ENCODE measurements at places on chromosomes 6 and 20. TPM values are rescaled to one million over a fixed set of nuclear protein-coding genes. Genes with fewer than 3 reads are reported as not detected.
A peak's percentile ranks its signal among the peaks of the same experiment; 100 is the strongest.

GRCh38 chr6:63609231-63609630, 26.4 kb upstream of the PHF3 start:
- no peak overlapping the region for H3K27ac ChIP-seq
- no peak overlapping the region for H3K4me3 ChIP-seq
- no peaks in the 10 kb centered on the region for H3K36me3 ChIP-seq

DNA sequence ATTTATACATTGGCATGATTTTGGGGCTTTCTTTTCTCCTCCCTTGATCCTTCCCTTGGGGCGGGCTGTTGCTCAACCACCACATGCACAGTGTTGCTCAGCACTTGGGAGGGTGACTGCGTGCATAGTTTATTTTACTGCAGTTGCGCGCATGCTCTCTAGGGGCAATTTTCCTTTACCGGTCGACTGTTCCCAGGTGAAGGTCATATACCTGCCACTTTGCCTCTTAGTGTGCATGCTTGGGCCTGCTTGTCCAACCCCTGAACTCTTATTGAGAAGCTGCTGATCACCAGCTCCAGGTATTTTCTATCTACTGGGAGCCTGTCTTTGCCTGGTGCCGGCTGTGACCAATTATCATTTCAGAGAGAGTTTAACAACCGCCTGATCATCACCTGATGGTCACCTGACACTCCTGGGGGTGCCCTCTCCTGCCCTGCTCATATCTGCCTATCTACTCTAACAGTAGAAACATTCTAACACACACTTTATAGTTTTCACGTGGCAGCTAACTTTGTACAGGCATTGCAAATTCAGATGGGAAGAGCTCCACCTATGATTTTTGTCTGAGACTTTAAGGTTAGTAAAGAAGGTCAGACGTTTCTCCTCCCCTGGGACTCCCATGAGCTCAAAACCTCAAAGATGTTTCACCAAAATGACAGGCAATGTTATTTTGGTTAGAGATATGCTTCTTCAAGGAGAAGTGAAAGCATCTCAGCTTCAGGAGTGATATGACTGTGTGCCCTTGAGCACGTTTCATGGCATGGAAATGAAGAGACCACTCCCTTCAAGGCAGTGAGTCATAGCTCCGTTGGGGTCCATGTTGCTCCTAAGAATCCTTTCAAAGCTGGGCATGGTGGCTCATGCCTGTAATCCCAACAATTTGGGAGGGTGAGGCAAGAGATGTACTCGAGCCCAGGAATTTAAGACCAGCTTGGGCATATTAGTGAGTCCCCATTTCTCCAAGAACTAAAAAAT, 227.5 kb upstream of the MYLIP start:
- no peak overlapping the region for H3K4me3 ChIP-seq
- peaks cover 12% of the 10 kb centered on the region for H3K4me1 ChIP-seq
- no peak for DNase-seq
- H3K27ac ChIP-seq = no peak overlapping the region

Gene FIG4
- total RNA-seq = 13.7 TPM

Gene UST
- total RNA-seq = 15.7 TPM

Gene RCAN2
- total RNA-seq = 5.2 TPM

Gene TENT5A
- 9.5 TPM for total RNA-seq

DNA sequence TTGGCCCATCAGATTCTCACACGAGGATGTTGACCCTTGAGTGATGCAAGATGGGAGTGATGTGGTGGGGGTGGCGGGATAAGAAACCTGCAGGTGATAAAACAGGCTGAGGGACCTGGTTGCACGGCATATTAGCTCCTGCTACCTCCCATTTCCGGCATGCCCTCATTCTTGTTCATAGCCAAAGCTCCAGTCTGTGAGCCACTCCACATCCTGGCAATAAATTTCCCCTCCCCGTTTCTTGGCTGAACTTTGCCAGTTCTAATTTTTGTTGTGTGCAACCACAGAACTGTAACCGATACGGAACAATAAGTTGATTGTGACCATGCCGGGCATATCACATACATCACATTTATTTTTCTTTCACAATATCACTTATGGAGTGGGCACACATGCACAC, 41.6 kb upstream of the NFATC2 start:
- no peaks in the 10 kb centered on the region for H3K4me1 ChIP-seq
- no peak overlapping the region for H3K27ac ChIP-seq
- no peaks in the 10 kb centered on the region for H3K36me3 ChIP-seq
- no peaks in the 10 kb centered on the region for H3K27me3 ChIP-seq
- H3K4me3 ChIP-seq = no peak overlapping the region
- no peak for DNase-seq

Gene GPX5
- not detected for total RNA-seq

DNA sequence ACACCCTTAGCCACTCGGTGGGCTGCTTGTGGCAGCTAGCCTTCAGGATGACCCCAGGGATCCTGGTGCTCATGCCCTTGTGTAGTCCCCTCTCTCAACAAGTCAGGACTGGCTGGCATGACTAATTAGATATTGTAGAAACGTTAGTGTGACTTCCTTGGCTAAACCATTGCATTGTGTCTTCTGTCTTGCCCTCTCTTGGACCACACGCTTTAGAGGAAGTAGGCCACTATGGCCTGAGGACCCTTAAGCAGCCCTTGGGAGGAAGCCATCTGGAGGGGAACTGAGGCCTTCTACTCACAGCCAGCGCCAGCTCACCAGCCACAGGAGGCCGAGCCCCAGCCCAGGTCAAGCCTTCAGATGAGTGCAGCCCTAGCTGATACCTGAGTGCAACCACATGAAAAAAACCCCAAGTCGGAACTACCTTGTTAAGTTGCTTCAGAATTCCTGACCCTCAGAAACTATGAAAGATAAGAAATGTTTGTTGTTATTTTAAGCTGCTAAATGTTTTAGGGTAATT, 10.1 kb downstream of the ANGPT4 start:
- no peak overlapping the region for H3K4me3 ChIP-seq
- H3K27ac ChIP-seq = no peak overlapping the region
- no peaks in the 10 kb centered on the region for H3K36me3 ChIP-seq
- no peaks in the 10 kb centered on the region for H3K27me3 ChIP-seq

- no peak for DNase-seq
- no peak overlapping the region for H3K4me3 ChIP-seq
- H3K36me3 ChIP-seq = no peaks in the 10 kb centered on the region
- no peaks in the 10 kb centered on the region for H3K27me3 ChIP-seq
- H3K4me1 ChIP-seq = peaks cover 27% of the 10 kb centered on the region
- H3K27ac ChIP-seq = no peak overlapping the region
Observed at GRCh38 chr20:17659801-17660200, 22.2 kb downstream of the RRBP1 start.

DNA sequence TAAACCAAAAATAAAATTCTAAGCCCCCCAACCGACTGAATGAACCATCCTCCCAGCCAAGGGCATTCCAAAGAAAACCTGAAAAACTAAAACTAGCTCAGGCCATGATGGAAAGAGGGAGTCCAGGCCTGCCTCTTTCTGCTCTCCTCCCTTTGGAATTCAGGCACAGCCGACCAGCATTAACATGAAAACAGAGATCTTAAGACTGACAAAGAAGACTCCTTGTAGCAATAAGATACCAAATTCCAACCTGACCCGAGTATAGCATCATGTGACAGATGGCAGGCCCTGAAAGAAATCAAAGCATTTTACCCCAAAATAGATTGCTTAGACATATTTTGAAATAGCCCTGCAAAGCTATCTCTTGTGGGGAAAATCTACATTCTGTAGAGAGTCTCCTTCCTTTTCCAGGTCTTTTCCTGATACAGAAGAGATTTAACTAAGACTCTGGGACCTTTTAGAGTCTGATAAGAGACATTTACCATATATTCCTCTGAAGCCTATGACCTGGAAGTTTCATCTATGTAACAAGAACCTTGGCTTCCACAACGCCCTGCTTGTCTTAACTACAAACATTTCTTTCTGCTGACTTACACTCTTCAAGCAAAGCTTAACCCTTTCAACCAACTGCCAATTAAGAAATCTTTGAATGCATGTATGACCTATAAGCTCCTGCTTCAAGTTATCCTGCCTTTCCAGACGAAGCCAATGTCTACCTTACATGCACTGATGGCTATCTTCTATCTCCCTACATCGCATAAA, 22.2 kb upstream of the TXLNB start:
- DNase-seq = no peak
- H3K27me3 ChIP-seq = no peaks in the 10 kb centered on the region
- H3K36me3 ChIP-seq = no peaks in the 10 kb centered on the region
- peaks cover 6% of the 10 kb centered on the region for H3K4me1 ChIP-seq
- no peak overlapping the region for H3K27ac ChIP-seq
- no peak overlapping the region for H3K4me3 ChIP-seq

DNA sequence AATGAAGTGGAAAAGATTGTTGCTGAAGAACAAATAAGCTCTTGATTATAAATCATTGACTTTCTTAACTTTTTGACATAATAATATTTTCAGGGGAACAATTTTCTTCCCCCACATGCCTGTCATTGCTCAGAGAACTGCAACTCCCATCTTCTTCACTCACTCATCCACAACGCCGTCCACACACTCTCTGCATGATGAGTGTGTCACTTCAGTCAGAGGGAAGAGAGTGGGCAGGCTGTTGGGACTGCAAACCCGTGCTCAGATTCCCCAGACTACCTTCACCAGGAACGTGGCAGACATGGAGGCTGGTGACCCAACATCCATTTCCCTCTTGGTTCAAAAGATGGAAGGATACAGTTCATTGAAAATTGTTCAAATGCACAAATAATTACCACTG, 650.8 kb downstream of the PRKN start:
- no peak for DNase-seq
- H3K36me3 ChIP-seq = no peaks in the 10 kb centered on the region
- no peak overlapping the region for H3K27ac ChIP-seq
- no peak overlapping the region for H3K4me3 ChIP-seq

GRCh38 chr6:144785056-144785455, 499.9 kb downstream of the UTRN start:
- H3K27me3 ChIP-seq = no peaks in the 10 kb centered on the region
- H3K4me3 ChIP-seq = no peak overlapping the region
- no peaks in the 10 kb centered on the region for H3K36me3 ChIP-seq
- no peak for DNase-seq
- no peaks in the 10 kb centered on the region for H3K4me1 ChIP-seq

DNA sequence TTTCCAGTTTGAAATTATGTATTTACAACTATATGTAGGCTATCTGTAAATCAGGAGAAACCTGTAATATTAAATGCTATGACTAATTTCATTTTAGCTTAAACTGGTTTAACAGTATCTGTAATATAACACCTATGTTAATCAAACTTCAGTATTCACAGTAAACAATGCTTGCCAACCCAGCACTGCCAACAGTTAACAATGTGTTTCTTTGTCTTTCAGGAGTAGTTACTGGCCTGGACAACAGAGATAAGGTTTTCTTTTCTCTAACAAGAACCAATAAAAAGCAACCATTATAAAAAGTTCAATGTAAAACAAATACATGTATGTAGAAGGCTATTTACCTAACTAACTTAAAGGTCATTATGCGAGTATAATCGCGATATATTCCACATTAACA, 158.8 kb downstream of the CDK19 start:
- DNase-seq = no peak
- no peaks in the 10 kb centered on the region for H3K4me1 ChIP-seq
- H3K27me3 ChIP-seq = no peaks in the 10 kb centered on the region
- no peaks in the 10 kb centered on the region for H3K36me3 ChIP-seq

DNA sequence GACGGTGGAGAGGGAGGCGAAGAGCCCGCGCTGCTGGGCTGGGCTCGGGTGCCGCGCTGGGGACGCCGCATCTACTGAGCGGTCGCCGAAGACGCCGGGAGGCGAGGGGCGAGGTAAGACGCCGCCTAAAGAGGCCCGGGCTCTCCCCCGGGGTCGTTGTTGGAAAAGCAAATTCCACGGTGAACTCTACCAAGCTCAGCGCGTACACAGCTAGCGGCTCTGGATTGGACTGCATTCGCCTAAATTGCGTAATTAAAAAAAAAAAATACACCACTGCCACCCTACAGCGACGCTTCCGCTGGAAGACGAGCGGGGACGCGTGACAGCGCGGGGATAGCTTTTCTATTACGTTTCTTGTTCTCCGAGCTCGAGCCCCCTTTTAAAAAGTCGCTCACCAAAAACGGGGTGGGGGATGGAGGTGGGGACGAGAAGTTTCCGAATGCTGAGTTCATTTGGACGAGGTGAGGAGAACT, 92.0 kb upstream of the PRDM1 start:
- peaks cover 19% of the 10 kb centered on the region for H3K4me1 ChIP-seq
- DNase-seq = no peak
- H3K4me3 ChIP-seq = peak overlapping the region; percentile 37
- peak overlapping the region; percentile 82 for H3K27ac ChIP-seq
- no peaks in the 10 kb centered on the region for H3K36me3 ChIP-seq
- no peaks in the 10 kb centered on the region for H3K27me3 ChIP-seq

- H3K4me3 ChIP-seq = no peak overlapping the region
- H3K4me1 ChIP-seq = no peaks in the 10 kb centered on the region
- H3K27ac ChIP-seq = no peak overlapping the region
- H3K36me3 ChIP-seq = no peaks in the 10 kb centered on the region
Observed at GRCh38 chr6:140370976-140371870, 996.8 kb upstream of the CITED2 start.

DNA sequence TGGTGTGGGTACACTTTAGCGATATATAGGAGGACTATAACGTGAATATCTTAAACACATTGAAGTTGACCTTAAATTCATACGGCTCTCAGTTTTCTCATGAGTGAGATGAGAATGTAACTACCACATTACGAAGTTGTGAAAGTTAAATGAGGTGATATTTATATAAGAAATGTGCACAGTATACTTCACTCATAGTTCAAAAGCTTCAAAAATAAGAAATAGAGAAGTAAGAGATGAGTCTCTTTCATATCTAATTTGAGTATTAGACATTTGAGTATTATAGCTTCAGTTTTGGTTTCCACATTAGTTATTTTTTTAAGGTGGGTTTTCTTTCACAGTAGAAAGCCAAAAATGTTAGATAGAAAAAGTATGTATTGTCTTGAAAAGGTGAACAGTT, 183.3 kb downstream of the NKAIN2 start:
- no peak overlapping the region for H3K27ac ChIP-seq
- no peak for DNase-seq
- H3K4me1 ChIP-seq = no peaks in the 10 kb centered on the region
- no peaks in the 10 kb centered on the region for H3K27me3 ChIP-seq

GRCh38 chr20:63246490-63247288, 7.6 kb downstream of the NKAIN4 start:
- H3K4me1 ChIP-seq = no peaks in the 10 kb centered on the region
- H3K27ac ChIP-seq = no peak overlapping the region
- peaks cover 7% of the 10 kb centered on the region for H3K27me3 ChIP-seq
- H3K36me3 ChIP-seq = no peaks in the 10 kb centered on the region
- H3K4me3 ChIP-seq = peak overlapping the region; percentile 10

DNA sequence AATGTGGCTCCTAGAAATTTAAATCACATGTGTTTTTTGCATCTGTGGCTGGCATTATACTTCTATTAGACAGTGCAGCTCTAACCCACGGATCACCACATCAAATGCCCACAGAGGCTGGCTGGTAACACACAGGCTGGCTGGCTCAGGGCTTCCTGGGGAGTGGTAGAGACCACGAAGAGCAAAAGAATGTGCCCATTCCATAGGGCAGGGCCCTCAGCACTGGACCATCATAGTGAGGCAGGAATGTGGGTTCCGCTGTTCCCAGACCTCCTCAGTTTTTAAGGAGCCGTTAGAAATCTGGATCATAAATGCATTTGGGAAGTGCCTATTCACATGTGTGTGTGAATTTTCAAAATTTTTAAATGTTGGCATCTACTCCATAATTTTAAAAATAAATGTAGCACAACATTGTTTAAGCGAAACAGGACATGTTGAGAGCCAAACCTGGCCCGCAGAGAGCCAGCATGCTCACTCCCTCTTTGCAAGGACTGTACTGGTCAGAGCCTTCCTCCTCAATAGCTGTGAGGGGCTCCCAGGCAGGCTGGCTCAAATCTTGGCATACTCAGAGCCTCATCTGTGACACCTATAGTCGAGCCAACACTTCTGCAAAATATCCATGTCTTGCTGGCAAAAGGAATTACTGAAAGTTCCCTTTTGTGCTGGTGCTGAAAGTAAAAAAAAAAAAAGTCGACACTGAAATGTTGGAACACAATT, 190.5 kb downstream of the FNDC1 start:
- H3K4me3 ChIP-seq = no peak overlapping the region
- H3K27me3 ChIP-seq = no peaks in the 10 kb centered on the region

All from upper lobe of left lung (tissue), 6 donors.